Right atrium auricular region (tissue), 2 donors: ENCODE measurements at places on chromosomes 16 and 17.
A peak's percentile ranks its signal among the peaks of the same experiment; 100 is the strongest.

GRCh38 chr16:84881702-84882521 lies 62.1 kb downstream of the CRISPLD2 start:
- no peaks in the 10 kb centered on the region for H3K27me3 ChIP-seq
- peaks cover 14% of the 10 kb centered on the region for H3K36me3 ChIP-seq
- DNase-seq, result no peak
- no peaks in the 10 kb centered on the region for H3K4me1 ChIP-seq

DNA sequence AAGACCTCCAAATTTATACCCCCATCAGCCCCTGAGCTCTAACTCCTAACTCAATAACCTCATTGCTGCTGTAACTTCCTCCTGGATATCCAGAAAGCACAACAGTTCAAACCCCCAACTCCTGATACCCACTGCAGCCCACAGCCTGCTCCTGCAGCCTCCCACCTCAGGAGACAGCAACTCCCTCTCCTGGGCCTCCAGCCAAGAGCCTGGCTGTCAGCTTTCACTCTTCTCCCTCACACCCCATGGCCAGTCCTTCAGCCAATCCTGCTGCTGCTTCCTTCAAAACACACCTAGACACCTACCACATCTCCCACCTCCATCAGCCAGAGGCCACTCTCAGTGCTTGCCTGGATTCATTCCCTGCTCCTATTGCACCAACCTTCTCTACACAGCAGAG lies 5.4 kb downstream of the GINS2 start:
- H3K4me3 ChIP-seq, result no peak overlapping the region
- H3K27me3 ChIP-seq, result no peaks in the 10 kb centered on the region
- DNase-seq, result no peak
- H3K4me1 ChIP-seq, result no peaks in the 10 kb centered on the region
- H3K27ac ChIP-seq, result no peak overlapping the region
- no peaks in the 10 kb centered on the region for H3K36me3 ChIP-seq

DNA sequence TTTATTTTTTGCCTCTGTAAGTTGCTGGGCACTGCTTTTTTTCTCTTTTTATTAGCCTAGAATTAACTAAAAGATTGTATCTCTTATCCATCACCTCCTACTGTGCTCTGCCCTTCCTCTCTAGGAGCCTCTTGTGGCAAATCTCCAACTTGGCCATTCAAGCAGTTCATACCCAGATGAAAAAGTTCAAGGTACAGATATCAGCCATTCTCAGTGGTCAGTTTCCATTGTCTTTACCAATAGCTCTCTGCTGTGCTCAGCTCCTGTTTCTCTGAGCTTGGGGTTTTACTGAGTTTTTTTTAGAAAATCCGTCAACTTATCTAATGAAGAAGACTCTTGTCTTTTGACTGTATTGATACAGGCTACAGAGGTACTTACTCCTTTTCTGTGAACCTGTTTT lies 15.6 kb downstream of the MOSMO start:
- no peak overlapping the region for H3K4me3 ChIP-seq
- H3K36me3 ChIP-seq, result no peaks in the 10 kb centered on the region
- DNase-seq, result no peak
- peaks cover 12% of the 10 kb centered on the region for H3K4me1 ChIP-seq
- no peak overlapping the region for H3K27ac ChIP-seq

- DNase-seq, result no peak
- peak overlapping the region; percentile 40 for H3K27ac ChIP-seq
- H3K27me3 ChIP-seq, result no peaks in the 10 kb centered on the region
- no peaks in the 10 kb centered on the region for H3K4me1 ChIP-seq
- no peak overlapping the region for H3K4me3 ChIP-seq
Observed at GRCh38 chr16:85199069-85199725, 86.9 kb upstream of the CIBAR2 start.

DNA sequence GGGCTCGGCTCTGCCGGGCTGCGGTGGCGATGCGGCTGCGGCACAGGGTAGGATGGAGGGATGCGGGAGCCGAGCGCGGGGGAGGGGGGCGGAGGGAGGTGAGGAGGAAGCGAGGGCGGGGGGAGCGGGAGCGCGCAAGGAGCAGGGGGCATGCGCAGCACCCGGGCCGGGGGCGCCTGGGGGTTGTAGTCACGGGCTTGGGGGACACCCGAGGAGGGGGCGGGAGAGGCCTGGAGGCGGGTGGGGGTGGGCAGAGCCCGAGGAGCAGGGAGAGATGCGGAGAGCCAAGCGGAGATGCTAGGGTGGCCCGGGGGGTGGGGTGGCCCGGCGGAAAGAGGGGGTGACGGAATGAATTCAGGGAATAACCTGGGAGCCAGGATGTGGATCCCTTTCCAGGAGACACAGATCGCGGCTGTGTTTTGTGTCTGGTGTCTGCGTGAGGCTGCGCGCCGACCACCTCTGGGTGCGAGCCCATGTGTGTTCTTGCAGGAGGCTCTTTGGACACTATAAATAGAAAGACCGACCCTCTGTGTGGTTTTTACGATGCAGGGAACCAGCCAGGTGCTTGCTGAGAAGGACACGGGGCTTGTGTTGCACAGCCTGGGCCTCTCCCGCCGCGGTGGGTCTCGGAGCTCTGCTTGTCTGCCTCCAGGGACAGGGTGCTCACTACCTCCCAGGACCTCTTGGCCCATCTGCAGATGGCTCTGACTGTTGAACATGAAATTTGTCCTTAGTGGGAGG lies at the start of gene STX1B:
STX1B (minus strand) TSS at position 54 of the 741 bp plus-strand sequence. CDS start 242 bp downstream, outside the sequence.
- no peak for DNase-seq
- H3K27me3 ChIP-seq, result peaks cover 12% of the 10 kb centered on the region
- H3K4me1 ChIP-seq, result peaks cover 4% of the 10 kb centered on the region
- H3K27ac ChIP-seq, result no peak within 1 kb of the TSS
- no peak within 1 kb of the TSS for H3K4me3 ChIP-seq
- no peaks in the 10 kb centered on the region for H3K36me3 ChIP-seq

DNA sequence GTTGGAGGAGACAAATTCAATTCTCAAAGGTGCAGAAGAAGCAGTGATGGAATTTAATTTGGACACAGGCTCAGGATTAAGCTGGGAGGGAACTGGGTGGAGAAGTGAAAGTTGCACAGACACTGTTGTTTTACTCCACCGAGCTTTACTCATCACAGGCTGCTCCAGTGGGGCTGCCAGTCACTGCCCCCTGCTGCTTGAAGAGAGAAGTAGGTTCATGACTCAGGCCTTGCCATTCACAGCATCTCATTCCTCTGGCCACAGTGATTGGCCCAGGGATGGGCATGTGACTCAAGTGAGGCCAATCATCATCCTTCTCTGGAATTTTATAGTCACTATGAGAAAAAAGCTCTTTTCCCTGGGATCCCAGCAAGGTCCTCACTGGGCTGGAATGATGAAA lies 11.8 kb downstream of the GNAO1 start:
- no peak overlapping the region for H3K4me3 ChIP-seq
- H3K27me3 ChIP-seq, result no peaks in the 10 kb centered on the region
- no peaks in the 10 kb centered on the region for H3K36me3 ChIP-seq
- no peak for DNase-seq

DNA sequence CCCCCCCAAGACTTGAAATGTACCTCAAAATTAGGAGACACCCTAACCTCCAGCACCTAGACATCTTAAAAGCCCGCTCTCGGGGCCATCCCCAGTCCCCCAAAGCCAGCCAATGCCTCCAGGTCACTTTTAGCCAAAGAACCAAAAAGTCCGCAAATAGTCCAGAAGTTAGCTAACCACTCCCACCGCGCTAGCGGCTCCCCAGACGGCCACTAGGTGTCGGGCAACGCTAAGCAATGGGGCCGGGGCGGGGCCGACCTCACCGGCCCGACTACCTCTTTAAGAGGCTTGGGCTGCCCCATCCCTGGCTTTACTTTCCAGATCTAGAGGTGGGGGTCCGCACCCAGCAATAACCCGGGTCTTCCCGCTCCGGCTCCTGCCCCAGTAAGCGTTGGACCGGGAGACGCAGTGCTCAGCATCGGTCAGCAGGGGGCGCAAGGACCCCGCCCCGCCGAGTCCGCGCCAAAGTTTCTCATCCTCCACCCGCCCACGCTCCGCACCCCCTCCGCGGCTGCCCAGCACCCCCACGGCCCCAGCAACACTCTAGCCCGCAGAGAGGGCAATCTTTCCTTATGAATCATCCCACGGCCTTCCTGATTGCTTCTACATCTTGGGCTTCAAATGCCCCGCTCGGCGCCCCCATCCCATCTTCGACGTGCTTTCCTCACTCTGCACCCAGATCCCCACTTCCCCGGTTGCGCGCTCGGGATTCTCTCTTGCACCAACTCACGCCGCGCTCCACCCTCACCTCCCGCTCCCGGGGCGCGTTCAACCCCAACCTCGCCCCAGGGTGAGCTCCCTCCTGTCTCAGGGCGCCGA lies 765 bp downstream of the COL1A1 start:
- peak; percentile 92 for DNase-seq
- H3K4me1 ChIP-seq, result no peaks in the 10 kb centered on the region

DNA sequence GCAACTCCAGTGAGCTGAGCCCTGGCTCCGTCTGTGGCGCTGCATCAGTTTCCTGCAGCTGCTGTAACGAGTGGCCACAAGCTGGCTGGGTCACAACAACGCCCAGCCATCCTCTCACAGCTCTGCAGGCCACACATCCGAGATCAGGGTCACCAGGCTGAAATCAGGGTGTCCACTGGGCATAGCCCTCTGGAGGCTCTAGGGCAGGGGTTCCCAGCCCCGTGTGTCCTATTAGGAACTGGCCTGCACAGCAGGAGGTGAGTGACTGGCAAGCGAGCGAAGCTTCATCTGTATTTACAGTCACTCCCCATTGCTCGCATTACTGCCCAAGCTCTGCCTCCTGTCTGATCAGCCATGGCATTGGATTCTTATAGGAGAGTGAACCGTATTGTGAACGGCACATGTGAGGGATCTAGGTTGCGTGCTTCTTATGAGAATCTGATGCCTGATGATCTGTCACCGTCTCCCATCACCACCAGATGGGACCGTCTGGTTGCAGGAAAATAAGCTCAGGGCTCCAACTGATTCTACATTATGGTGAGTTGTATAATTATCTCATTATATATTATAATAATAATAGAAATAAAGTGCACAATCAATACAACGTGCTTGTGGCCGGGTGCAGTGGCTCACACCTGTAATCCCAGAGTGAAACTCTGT lies 176.5 kb downstream of the SEC14L1 start:
- H3K4me3 ChIP-seq, result no peak overlapping the region
- DNase-seq, result no peak

DNA sequence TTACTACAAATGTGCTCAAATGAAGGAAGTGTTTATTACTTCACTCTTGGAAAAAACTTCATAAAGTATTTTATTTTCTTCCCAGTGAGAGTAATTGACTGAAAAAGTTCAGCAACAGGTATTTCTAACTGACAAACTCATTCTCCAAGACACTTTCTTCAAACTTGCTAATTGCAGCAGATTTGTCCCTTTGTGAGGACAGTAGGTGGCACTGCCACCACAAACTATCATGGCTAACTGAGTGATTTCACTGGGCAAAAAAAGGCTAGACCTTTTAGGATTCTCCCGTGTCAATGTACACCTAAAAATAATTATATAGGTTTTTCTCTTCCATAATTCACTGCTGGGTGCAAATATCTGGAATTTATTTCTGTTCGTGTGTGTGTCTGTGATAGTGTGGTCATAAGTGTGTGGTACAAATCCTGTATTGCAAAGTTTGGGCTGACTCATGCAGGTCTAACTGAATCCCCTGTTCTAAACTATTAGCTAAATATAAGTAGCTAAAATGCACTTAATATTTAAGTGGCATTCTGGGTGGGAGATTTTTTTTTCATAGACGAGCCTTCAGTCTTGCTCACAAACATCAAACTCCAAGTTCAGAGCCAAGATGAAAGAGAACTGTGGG lies 3.9 kb downstream of the HS3ST3A1 start:
- no peak for DNase-seq
- H3K27me3 ChIP-seq, result peaks cover 14% of the 10 kb centered on the region
- no peak overlapping the region for H3K27ac ChIP-seq
- H3K4me3 ChIP-seq, result no peak overlapping the region

DNA sequence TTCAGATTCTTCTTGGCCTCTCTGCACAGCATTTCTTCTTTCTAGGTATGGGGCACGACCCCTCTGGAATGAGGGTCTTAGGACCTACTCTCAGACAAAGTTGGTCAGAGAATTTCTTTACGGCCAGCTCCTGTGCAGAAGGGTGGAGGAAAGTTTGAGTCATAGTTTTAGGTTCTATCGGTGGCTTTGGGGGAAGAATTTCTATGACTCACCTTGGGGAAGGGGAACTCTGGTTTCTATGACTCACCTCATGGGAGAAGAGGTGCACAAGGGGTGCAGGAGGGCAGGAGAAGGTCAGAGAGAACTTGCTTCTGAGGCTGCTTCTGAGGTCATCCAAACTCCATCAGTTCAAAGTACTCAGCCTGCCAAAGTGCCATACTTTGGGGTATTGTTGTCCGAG lies 2.5 kb upstream of the ABCC12 start:
- no peak for DNase-seq
- H3K36me3 ChIP-seq, result no peaks in the 10 kb centered on the region
- no peak overlapping the region for H3K4me3 ChIP-seq
- H3K27ac ChIP-seq, result no peak overlapping the region
- H3K4me1 ChIP-seq, result peaks cover 8% of the 10 kb centered on the region

GRCh38 chr17:44552361-44552760 lies 4.9 kb upstream of the FZD2 start:
- no peaks in the 10 kb centered on the region for H3K27me3 ChIP-seq
- H3K27ac ChIP-seq, result no peak overlapping the region
- no peak overlapping the region for H3K4me3 ChIP-seq
- H3K4me1 ChIP-seq, result no peaks in the 10 kb centered on the region
- no peak for DNase-seq

- no peaks in the 10 kb centered on the region for H3K36me3 ChIP-seq
- H3K4me3 ChIP-seq, result no peak overlapping the region
Observed at GRCh38 chr17:62670202-62670821, 42.8 kb downstream of the MRC2 start.

DNA sequence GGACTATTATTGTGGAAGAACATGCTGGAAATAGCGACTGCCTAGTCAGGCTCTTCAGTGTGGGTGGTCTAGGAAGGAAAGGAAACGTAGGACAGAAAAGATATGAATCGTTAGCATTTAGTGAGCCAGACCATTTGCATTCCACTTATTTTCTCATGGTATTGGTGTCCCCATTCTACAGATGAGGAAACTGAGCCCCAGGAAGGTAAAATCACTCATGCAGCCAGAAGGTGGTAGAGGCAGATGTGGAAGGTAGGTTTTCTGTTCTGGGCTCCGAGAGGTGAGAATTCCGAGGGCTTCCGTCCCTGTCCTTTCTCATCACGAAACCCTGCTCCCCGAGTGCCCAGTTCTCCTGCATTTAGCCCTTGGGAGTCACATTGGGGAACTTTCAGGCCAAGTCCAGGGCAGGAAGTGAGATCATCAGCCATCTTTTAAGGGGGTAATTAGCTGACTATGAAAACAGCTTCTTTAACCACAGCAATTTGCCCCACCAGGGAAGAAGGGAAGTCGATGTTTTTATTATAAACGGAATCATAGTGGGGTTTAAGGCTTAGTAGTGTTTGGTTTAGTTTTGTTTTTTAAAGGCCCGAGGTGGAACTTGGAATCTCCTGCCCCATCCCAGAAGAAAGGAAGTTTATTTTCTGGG lies 110.7 kb upstream of the IRX3 start:
- H3K4me3 ChIP-seq, result no peak overlapping the region
- no peaks in the 10 kb centered on the region for H3K36me3 ChIP-seq
- peaks cover 4% of the 10 kb centered on the region for H3K4me1 ChIP-seq
- no peaks in the 10 kb centered on the region for H3K27me3 ChIP-seq
- H3K27ac ChIP-seq, result no peak overlapping the region

- no peaks in the 10 kb centered on the region for H3K27me3 ChIP-seq
- H3K4me3 ChIP-seq, result no peak overlapping the region
- no peaks in the 10 kb centered on the region for H3K36me3 ChIP-seq
- H3K4me1 ChIP-seq, result no peaks in the 10 kb centered on the region
Observed at GRCh38 chr16:11650641-11651591, 17.3 kb upstream of the SNN start.

- H3K4me3 ChIP-seq, result no peak overlapping the region
- peaks cover 34% of the 10 kb centered on the region for H3K36me3 ChIP-seq
- no peak overlapping the region for H3K27ac ChIP-seq
- no peaks in the 10 kb centered on the region for H3K27me3 ChIP-seq
Observed at GRCh38 chr16:50334106-50334975, 34.4 kb downstream of the BRD7 start.
